Common myeloid progenitor, CD34-positive (primary cell): ENCODE measurements at places on chromosomes 7 and 10.

DNA sequence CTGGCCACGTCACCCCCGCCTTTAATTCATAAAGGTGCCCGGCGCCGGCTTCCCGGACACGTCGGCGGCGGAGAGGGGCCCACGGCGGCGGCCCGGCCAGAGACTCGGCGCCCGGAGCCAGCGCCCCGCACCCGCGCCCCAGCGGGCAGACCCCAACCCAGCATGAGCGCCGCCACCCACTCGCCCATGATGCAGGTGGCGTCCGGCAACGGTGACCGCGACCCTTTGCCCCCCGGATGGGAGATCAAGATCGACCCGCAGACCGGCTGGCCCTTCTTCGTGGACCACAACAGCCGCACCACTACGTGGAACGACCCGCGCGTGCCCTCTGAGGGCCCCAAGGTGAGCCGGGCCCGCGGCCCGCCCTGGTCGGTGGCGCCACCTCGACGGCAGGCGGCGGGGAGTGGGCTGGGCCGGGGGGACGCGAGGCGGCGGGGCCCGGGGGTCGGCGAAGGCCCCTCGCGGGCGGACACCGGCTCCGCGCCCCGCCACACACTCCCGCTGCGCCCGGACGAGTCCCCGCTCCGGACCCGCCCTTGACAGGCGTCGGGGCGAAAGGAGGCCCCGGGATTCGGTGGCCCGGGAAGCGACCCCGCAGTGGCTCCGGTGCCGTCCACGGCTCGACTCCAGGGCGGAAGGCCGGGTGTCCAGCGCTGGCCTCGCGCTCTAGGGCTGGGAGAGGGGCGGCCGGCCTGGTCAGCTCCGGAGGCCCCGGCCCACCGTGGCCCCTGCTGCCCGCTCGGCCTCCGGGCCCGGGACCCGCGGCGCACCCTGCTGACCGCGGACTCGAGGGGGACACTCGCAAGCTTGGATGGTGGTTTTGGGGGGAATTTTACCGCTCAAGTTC is 557 bp downstream of the BAG3 start:
- peak; percentile 33 for DNase-seq

GRCh38 chr7:100124301-100125230 is 2.2 kb upstream of the MBLAC1 start:
- DNase-seq: no peak

- no peak for DNase-seq
Observed at GRCh38 chr10:98525969-98526368, 79.2 kb upstream of the HPS1 start.

DNA sequence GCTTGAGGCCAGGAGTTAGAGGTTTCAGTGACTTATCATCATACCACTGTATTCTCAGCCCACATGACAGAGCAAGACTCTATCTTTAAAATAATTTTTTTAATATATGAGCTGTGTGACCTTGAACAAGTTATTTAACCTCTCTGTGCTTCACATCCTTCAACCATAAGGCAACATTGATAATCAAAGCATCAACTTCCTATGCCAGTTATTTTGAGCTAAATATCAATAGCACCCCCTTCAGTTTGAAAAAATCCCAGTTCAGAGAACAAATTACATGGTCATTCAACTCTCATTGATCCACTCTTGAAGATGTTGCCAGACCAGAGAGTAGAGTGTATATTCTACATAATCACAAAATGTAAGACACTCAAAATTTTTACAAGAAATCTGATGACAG is 53.0 kb downstream of the ASNS start:
- no peak for DNase-seq

DNA sequence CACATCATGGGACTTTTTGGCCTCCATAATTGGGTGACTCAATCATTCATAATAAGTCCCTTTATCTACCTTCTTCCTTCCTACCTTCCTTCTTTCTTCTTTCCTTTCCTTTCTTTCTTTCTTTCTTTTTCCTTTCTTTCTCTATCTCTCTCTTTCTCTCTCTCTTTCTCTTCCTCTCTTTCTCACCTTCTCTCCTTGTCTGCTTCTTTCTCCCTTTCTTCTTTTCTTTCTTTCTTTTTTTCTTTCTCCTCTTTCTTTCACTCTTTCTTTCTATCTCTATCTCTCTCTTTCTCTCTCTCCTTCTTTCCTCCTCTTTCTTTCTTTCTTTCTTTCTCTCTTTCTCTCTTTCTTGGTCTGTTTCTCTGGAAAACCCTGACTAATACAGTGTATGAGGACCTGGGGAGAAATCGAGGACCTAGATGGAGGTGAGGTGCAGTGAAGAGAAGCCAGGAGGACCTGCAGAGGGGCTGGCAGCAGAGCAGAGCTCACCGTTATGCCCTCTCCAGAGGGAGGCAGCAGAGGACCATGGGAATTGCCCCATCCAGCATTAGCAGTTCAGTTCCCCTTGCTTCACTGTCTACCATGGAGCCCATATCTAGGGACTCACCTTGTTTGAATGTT is 52.7 kb upstream of the BTRC start:
- DNase-seq: peak; percentile 82

DNA sequence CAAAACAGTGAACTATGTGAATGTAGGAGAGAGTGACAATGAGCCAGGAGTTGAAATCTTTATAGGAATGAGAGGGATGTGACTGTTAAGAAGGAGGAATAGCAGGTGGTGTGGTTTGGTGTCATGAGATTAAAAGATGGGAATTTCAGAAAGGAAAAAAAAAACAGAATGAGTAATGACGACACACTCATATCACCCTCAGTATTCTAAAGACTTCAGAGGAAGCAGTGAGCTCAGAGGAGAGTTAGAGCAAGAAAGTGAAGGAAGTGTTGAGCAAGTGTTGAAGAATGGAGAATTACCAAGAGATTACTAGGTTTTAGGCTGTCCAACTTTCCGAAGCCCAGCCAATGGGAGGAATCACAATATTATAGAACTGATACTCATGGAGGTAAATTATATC is 220.5 kb upstream of the HGF start:
- DNase-seq: no peak

GRCh38 chr7:138825049-138825721 is 27.2 kb upstream of the ATP6V0A4 start:
- no peak for DNase-seq

GRCh38 chr7:107615910-107616680 is 36.0 kb downstream of the BCAP29 start:
- no peak for DNase-seq

DNA sequence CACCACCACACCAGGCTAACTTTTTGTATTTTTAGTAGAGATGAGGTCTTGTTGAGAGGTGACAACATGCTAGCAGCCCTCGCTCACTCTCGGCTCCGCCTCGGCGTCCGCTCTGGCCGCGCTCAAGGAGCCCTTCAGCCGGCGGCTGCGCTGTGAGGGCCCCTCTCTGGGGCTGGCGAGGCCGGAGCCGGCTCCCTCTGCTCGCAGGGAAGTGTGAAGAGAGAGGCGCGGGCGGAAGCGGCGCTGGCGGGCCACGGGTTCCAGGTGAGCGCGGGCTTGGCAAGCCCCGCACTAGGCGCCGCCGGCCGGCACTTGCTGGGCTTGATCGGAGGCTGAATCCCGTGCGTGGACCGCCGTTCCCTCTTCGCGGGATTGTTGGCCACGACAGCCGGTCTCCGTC is 83.0 kb downstream of the EEPD1 start:
- DNase-seq: no peak

- peak; percentile 18 for DNase-seq
Observed at GRCh38 chr7:66769833-66770512, 29.4 kb downstream of the RABGEF1 start.

- no peak for DNase-seq
Observed at GRCh38 chr10:69276503-69276902, 1.8 kb upstream of the HK1 start.

DNA sequence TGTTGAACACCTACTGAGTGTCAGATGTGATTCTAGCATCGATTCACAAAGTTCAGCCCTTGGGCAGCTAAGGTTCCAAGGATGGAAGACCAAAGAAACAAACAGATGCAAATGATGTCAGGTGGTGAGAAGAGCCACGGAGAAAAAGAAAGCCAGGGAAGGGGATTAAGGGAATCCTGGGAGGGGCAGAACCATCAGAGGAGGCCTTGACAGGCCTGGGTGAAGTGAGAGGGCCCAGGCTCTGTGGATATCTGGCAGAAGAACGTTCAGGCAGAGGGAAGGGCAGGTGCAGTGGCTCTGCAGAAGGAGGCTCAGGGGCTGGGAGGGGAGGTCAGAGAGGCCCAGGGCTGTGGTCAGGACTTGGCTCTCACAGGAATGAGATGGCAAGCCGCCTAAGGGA is 90.4 kb downstream of the C10orf105 start:
- no peak for DNase-seq

DNA sequence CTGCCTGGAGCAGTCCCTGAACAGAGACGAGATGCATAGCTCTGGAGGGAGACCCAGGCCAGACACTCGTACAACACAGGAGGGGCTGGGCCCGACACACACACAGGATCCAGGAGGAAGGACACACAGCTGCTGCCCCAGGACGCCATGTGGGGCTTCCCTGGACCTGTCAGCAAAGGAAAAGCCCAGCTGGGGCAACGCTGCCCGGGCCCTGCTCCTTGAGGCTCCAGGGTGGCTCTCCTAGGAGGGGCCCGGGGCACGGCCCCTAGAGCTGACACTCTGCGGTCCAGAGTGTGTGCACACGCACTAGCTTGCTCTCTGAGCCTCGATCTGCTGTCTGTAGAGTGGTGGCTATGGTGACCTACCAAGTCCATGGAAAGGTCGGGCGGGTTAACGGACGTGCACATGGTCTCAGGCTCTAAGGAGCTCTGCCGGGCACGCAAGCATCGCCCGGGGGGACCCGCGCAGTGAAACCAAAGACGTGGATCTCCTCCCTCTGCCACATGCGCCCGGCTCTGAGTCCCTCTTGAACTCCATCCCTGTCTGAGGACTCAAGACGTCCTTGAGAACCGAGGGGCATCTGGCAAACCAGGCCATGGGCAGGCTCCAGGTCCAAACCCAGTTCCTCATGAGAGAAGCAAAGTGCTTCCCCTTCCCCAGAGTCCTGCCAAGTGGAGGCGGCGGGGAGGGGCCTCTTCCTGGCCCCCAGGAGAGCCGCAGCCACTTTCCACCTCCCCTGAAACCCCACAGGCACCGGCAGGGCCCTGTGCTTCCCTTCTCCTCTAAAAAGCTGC is 279.0 kb downstream of the ELFN1 start:
- DNase-seq: no peak

DNA sequence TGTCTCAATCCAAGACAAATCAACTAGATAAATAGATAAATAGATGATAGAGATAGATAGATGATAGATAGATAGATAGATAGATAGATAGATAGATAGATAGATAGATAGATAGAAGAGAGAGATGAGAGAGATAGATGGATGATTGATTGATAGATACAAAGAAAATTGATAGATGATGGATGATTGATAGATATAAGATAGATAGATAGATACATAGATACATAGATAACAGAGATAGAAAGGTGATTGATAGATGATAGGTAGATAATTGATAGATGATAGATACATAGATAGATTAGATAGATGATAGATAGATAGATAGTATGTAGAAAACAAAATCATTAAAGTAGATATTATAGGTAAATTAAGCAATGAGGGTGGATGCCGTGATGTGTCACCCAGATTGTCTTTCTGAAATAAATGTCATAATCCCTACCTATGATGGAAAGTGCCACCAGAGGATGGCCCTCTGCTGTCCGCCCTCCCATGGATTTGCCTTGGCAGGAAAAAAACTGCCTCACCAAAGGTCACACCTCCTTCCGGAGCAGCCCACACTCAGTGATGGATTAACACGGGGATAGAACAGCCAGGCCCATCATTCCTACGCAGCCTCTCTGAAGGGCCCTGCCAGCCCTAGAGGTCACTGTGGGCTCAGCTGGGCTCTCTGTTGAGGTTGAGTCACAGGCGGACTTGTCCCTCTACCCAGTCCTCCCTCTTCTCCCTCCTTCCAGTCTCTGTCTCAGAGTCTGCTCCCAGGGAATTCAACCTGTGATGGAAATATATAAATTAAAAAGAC is 50.8 kb downstream of the KCNH2 start:
- DNase-seq: no peak

GRCh38 chr7:84536271-84536870 is 341.8 kb upstream of the SEMA3A start:
- DNase-seq: no peak
